ENCODE measurements at places on chromosomes 1 and 21. TPM values are rescaled to one million over a fixed set of nuclear protein-coding genes. Genes with fewer than 3 reads are reported as not detected.

DNA sequence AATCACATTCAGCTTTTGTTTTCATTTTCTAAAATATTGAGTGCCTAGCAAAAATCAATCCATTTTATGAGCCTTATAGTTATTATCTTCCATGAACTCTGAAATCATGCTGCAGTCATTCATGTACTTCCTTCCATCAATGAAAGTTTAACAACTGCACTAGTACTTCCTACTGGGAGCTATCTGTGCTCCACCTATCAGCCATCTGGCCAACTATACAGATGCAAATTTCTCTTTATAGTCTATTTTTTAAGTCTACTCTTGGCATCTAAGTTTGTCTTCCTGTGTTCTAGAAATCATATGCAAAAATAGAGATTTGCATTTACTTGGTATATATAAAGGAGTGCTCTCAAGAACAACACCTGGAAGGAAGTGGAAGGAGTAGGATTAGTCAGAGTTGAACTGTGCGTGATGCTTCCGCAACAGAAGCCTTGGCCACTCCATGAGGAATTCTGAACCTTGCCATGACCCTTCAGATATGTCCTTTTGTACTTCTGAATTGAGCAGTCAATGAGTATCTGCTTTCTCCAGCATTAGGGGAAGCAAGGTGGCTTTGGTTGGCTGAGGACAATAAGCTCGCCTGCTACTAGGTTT lies 403.2 kb upstream of the ADAMTS5 start:
- DNase-seq = no peak

FALEC gene
- total RNA-seq = 0.44 TPM

DNA sequence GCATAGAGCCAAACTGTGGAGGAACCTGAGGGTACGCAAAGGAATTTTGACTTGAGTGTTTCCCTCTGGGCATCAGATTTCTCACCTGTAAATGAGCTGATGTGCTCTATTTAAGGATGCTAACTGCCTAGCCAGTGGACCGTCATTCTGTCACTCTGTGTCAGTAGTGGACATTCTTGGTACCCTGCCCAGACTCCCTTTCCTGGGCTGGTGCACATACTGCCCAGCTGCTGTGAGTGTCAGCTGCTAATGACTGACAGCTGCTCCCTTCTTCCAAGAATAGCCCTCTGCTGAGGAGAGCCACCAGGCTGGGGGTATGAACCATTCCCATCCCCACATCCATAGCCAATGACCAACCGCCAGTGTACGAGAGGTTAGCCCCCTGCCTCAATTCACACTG lies 193.1 kb upstream of the DAB1 start:
- DNase-seq = no peak

SLC5A9 gene
- total RNA-seq = not detected

ZNF692 gene
- 68.0 TPM for total RNA-seq

Measured in naive thymus-derived CD4-positive, alpha-beta T cell (primary cell).